Stimulated activated CD8-positive, alpha-beta memory T cell treated with anti-CD3 and anti-CD28 coated beads, Interleukin-4, amount 100 ng/mL, for 4 hours (primary cell): ENCODE measurements at places on chromosomes 16 and 17.
A peak's percentile ranks its signal among the peaks of the same experiment; 100 is the strongest.

DNA sequence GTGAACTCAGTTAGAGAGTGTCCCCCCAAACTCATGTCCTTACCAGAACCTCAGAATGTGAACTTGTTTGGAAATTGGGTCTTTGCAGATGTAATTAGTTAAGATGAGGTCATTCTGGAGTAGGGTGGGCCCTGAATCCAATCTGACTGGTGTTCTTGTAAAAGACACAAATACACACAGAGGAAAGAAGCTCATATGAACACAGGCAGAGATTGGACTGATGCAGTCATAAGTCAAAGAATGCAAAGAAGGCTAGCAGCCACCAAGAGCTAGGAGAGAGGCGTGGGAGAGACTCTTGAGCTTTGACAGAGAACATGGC lies 2.1 kb upstream of the NAGPA start:
- DNase-seq: no peak

DNA sequence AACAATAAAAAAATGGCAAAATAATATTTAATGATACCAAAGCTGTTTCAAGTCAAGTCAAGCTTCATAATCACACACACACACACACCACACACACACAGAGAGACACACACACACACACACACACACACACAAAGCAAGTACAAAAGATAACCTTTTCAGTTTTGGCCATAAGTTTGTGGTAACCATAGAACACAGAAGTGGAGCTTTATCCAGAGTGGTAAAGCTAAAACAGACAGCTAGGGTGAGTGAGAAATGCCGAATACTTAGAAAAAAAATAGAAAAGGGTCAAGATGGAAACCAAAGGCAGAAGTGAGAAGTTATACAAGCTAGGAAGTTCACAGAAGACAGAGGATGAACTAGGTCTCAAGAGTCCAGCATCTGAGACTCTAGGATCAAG lies 79.0 kb downstream of the HS3ST3A1 start:
- DNase-seq: no peak

DNA sequence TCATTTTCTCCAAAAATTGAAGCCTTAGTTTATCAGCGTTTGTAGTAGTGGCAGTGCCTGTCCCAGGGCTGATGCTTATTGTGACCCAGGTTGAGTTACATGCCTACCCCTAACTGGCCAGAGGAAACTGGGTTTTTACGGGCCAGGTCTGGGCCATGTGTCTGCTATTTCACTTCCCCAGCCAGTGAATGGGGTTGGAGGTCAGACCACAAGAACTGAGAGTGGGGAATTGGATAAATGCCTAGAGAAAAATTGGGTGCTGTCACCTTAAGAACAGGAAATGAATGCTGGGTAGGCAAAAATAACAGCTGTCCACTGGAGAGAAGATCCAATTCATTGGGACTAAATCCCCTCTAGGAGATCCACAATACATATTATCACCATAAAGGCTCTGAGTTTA lies 5.2 kb downstream of the ADPRM start:
- DNase-seq: no peak

- DNase-seq: no peak
Observed at GRCh38 chr17:43827596-43827995, 5.3 kb downstream of the MPP3 start.

GRCh38 chr17:80868022-80868609 lies 123.5 kb upstream of the CHMP6 start:
- no peak for DNase-seq

GRCh38 chr17:41308251-41308917 lies 725 bp downstream of the KRTAP16-1 start:
- DNase-seq: no peak

- DNase-seq: no peak
Observed at GRCh38 chr17:30824002-30824355, 513 bp downstream of the CRLF3 start.

DNA sequence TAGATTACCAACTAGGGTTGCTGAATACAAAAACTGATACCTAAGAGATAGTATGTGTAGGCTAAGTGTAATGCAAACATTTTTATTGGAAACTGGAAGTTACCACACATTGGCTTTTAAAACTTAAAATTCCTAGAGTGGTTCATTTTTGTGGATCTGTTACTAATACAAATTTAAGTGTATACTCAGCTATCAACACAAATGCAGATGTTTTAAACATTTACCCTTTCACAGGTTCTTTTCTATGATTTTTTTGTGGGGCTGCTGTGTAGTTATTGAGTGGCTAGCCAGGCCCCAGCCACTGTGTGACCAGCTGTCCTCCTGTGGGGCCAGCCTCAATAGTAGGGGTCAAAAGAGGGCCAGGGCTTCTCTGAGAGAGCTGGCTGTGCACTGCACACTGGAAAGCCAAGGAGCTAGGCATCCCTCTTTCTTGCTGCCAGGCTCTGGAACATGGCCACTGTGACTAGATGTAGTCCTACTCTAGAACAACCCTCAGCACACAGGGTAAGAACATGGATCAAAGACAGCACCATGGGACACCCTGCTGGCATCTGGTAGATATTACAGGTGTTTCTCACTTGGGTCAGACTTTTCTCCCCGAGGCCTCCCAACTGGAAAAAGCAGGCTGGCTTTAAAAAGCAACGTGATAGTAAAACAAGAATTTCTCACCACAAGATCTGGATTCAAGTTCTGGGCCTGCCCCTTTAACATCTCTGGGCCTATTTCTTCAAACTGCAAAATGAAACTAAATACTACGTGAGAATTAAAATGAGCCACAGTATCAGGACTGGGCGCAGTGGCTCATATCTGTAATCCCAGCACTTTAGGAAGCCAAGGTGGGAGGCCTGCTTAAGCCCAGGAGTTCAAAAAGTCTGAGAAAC lies 7.3 kb upstream of the VEZF1 start:
- DNase-seq: no peak

DNA sequence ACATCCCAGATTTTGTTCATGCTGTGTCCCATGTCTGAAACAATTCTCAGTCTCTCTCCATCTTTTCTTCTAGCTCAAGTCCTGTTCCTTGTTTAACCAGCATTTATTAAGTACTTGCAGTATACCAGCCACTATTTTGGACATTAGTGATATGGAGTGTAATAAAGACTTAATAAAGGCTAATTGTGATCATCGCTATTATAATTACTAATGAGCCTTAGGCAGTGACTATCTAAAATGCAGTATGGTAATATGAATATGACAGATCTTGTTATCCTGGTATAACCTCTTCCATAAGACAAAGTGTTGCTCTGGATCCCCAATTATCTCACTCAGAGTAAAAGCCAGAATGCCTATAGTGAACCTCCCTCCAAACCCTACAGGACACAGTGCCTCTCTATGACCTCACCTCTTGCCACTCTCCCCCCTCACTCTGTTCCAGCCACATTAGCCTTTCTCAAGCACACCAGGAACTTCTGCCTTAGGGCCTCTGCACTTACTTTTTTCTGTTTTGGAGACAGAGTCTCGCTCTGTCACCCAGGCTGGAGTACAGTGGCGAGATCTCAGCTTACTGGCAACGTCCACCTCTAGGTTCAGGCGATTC lies 1.8 kb upstream of the FLOT2 start:
- no peak for DNase-seq

GRCh38 chr17:17078832-17079231 lies 36.6 kb downstream of the MPRIP start:
- no peak for DNase-seq

GRCh38 chr17:80786470-80786869 lies 205.2 kb upstream of the CHMP6 start:
- no peak for DNase-seq

- no peak for DNase-seq
Observed at GRCh38 chr16:66926961-66927436, 1.7 kb upstream of the RRAD start.

DNA sequence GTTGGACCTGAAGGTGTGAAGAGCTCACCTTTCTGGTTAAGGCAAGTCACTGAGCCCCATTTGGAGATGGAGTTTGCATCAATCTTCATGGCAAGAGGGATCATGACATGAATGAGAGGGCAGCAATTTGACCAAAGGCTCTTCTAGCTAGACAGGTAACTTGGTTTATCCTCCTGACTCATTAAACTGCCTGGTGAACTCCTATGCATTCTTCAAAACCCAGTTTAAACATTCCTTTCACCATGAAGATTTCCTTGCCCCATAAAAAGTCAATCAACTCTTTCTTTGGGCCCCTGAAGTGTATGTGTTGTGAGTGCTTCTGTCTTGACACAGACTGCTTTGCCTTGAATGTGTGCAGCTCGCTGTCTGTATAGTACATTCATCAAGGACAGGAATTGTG lies 120.0 kb upstream of the FOXF1 start:
- no peak for DNase-seq

DNA sequence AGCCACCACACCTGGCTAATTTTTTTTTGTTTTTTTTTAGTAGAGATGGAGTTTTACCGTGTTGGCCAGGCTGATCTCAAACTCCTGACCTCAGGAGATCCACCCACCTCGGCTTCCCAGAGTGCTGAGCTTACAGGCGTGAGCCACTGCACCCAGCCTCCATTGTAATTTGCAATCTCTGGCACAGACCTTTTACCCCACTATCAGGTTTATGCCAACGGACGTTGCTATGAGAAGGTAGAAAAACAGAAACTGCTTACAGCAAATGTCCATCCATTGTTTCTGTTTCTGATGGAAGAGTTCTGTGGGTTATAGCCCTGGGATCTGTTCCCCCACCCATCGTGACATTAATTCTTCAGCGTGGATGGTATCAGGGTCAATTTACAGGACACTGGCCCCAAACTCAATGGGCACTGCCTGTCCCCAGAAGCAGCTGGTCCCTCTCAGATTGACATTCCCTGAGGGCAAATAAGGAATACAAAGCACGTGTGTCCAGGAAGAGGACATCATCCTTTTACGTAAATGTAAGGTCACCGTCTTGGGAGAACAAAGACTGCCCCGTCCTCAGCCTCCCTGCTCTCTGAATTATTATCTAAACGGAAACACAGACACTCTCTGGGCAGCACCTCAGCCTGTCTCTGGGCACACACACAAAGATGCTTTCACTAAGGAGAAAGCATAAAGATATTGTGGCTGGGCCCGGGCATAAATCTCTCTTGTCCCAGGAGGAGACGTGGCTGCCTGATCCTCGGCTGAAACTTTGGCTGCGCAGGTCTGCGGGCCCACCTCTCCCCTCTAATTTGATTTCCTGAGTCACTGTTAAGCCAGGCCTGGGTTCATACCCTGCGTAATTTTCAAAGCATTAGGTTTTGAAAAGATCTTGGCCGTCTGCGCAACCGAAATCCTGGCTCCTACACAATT lies 5.2 kb downstream of the KCNG4 start:
- DNase-seq: no peak

GRCh38 chr17:72452286-72453173 lies 331.7 kb downstream of the SOX9 start:
- DNase-seq: no peak

DNA sequence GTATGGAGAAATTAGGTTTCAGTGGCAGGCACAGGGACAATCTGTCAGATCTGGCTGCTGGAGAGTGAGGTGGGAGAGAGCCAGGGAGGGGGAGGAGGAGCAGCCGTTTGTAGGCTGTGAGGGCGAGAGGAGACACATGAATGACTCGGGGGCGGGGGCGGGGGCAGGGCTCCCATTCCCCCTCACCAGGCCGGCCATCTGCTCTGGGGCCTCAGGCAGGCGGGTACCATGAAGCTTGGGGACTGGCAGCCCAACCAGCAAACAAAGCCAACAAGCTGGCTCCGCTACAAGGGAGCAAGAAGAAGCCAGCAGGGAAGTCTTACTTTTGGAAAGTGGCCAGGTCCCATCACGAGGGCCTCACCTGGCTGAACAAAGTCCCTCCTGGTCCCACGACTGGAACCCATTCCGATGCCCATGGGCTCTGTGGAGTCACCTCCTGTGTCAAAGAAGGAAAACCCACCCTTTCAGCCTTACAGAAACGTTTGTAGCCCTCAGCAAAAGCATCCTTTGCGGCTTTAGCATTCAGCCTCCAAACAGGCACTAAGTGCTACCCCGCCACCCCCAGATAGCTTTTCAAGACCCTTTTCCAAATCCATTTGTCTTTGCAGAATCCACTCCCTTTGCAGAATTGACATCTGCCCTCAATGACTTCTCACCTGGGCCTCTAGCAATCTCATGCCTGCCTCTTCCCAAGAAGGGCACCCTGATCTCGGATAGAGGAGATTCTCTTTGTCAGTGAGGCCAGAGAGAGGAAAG lies 9.2 kb upstream of the SSTR2 start:
- no peak for DNase-seq

GRCh38 chr17:35569405-35569804 lies 8.8 kb upstream of the SLFN14 start:
- DNase-seq: no peak

DNA sequence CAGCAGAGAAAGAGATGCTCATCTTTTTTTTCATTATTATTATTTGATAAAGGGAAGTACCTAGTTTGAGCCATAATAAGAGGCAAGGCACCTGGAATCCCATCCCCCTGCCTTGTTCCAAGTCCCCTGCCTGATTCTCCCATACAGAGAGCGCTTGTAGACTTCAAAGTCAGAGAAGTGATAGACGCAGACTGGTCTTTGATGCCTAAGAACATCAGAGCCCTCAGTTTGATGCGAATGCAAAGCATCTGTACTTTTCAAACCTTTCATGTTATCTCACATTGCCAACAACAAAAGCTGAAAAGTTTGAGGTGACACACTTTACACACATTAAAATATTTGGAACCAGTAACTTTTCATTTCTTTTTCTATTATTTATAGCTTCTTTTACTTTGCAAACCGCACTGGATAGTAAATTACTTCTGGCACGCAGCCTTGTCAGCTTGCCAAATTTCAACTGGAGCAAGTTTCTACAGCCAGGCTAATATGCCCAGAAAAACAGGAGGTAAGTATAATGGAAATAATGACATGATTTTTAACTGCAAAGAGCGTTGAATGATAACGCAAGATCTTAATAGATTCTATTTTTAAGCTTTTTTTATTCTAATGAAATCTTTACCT lies 5.9 kb upstream of the UTP6 start:
- DNase-seq: no peak

GRCh38 chr16:23679274-23679985 lies 741 bp downstream of the PLK1 start:
- DNase-seq: no peak

GRCh38 chr17:60154616-60155426 lies 5.0 kb downstream of the CA4 start:
- DNase-seq: no peak

DNA sequence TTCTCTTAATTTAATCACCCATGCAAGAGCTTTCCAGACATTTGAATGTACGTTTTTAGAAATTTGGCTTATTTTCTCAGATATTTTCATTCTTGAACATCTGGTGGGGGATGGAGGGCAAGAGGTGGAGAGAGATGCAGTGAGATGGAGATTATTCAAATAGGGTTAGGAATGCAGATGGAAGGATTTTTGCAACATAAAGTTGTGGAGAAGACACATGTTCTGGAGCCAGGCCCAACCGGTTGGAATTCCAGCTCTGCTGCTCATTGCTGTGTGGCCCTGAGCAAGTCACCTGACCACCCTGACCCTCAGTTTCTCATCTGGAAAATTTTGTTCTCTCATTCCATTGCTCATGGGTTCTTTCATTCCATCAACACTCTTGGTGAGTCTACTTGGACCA lies 66.9 kb downstream of the IRX3 start:
- no peak for DNase-seq

DNA sequence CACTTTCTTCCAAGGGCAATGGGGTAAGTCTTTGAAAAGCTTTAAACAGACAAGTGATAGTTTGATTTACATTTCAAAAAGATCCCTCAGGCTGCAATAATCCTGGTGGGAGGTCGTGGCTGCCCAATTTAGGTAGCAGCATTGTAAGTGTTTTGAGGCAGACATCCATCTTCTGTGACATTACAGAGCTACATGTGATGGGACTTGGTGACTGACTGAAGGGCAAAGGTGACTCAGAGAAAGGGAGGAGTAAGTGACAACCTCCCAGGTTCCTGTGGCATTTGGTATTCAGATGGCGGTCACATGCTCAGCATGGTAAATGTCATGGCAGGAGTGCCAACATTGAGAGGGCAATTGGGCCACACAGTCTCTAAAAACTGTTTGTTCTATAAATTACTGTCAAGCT lies 26.5 kb downstream of the STAT3 start:
- DNase-seq: peak; percentile 32
